NCI-H69 (cell line): ENCODE measurements at places on chromosomes 12 and 14.

GRCh38 chr12:113781415-113782198 lies 184.5 kb downstream of the RBM19 start:
- DNase-seq, result no peak

GRCh38 chr14:41385797-41386196 lies 220.9 kb upstream of the LRFN5 start:
- peak; percentile 90 for DNase-seq

DNA sequence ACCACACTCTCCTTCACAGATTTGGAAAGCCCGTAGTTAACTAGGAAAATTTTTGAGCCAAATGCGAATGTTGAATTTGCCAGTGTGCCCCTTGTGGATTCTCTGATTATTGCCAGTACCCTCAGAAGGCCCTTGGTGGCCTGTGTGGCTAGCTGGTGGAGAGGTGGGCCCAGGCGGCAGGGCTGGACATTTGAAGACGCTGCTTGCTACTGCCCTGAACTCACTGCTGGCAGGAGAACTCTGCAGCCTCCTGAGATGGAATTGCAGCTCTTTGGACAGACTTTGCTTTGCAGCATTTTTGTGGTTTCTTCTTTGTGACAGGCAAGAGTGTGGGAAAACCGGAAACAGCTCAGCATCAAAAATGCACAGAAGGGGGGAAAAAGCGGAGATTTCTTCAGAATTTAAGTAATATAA lies 97.6 kb downstream of the TGFB3 start:
- peak; percentile 16 for DNase-seq

GRCh38 chr12:63964301-63964700 lies 119.8 kb downstream of the SRGAP1 start:
- peak; percentile 22 for DNase-seq

DNA sequence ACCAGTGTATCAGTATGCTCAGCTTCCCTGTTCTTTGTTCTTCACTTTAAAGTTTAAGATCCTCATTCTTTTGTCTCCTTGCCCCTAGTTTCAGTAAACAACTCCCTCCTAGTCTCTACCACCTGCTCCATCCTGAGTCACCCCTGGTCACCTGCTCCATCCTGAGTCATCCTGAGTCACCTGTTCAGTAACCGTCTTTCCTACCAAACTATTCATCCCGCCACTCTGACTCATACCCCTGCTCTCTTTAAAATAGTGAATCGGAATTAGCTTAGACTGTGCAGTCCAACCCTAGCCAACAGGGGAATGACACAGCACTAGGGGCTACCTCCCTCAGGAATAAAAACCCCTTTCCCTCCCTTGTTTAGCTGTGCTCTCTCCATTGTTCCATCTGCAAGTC lies 888.1 kb upstream of the MDGA2 start:
- peak; percentile 15 for DNase-seq

DNA sequence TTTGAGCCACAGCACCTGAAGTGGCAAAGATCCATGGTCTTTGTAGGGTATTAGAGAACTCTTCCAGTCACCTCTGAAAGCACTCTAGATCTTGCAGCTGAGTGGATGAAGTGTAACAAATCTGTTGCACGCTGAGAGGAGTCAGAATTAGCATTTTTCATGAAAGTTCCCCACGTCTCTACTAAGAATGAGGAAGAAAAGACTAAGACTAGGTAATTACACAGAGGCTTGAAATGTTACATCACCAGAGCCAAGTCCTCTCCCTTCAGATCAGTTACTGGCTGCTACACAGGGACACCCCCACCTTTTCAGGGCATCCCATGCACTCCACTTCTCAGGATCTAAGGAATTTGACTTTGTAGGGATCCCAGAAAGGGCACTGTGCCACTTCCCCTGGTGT lies 98.6 kb upstream of the FKBP4 start:
- no peak for DNase-seq

DNA sequence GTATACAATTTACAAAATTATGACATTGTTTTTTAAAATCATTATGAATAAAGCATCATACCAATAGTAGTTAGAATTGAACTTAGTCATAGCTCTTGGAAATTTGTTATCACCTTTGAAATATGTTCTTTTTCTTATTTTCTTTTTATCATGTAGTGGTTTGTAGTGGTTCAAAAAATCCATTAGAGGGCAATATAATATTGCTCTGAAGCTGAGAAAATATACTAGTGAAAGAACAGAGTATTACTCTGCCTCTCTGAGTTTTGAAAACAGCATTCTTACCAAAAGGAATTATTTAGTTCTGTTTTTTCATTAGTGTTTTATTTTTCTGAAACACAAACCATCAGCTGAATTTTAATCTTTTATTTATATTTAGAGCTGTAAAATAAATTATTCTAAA lies 76.2 kb downstream of the PDZRN4 start:
- peak; percentile 27 for DNase-seq

- DNase-seq, result no peak
Measured at GRCh38 chr14:72845683-72846082, 48.2 kb downstream of the DPF3 start.

GRCh38 chr12:76035045-76035444 lies 3.5 kb upstream of the PHLDA1 start:
- DNase-seq, result no peak

- no peak for DNase-seq
Measured at GRCh38 chr12:1917172-1918070, 1.0 kb downstream of the CACNA2D4 start.

DNA sequence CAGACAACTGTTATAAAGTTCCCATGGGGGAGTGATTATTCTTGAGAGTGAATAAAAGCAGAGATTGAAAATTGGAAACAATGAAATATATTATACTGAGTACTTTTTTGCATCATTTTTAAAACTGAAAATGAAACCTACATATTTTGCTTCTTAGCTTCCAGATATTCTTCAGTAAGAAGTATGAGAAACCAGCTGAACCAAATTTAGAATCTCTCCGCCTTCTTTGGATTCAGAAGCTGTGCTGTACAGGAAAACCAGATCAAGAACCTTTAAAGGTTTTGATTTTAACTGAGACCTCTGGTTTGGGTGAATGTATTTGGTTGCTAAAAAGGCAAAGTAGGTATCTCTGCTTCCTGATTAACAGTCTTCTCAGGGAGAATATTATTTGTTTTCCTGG lies 109.4 kb downstream of the AKAP6 start:
- no peak for DNase-seq

GRCh38 chr12:105272814-105273416 lies 36.9 kb upstream of the APPL2 start:
- DNase-seq, result peak; percentile 55

GRCh38 chr14:66944872-66945271 lies 244.4 kb upstream of the GARIN2 start:
- peak; percentile 26 for DNase-seq

DNA sequence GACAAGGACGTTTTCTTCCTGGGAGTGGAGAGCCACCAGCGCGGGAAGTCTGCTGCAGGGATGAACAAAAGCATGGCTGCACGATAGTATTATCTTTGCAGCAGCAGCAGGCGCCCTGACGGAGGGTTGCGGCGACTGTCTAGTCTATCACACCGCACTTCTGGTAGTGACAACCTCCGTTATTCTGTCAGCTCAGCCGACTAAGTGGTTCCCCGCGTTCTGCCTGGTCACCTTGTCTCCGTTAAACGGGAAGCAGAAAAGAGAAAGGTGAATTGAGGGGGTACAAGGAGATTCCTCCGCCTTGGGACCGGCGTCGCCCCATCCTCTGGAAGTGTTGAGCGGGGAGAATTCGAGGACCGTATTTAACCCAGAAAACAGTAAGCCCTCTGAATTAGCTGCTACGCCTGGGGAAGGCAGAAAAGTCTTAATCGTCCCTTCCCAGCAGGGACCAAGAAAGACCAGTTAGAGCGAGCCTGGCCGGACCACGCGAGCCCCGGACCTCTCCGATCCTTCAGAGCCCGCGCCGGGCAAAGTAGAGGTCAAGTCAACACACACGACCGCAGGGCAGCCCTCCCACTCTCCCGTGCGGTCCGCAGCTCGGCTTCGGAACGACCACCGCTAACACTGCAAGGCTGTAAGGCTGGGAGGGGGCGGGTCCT lies 536 bp upstream of the DAAM1 start:
- peak; percentile 85 for DNase-seq

GRCh38 chr14:91090743-91091142 lies 23.1 kb upstream of the DGLUCY start:
- DNase-seq, result no peak

- DNase-seq, result peak; percentile 66
Measured at GRCh38 chr12:116673681-116674111, 64.2 kb downstream of the SPRING1 start.

GRCh38 chr14:61145034-61145902 lies 135.9 kb downstream of the TMEM30B start:
- no peak for DNase-seq

DNA sequence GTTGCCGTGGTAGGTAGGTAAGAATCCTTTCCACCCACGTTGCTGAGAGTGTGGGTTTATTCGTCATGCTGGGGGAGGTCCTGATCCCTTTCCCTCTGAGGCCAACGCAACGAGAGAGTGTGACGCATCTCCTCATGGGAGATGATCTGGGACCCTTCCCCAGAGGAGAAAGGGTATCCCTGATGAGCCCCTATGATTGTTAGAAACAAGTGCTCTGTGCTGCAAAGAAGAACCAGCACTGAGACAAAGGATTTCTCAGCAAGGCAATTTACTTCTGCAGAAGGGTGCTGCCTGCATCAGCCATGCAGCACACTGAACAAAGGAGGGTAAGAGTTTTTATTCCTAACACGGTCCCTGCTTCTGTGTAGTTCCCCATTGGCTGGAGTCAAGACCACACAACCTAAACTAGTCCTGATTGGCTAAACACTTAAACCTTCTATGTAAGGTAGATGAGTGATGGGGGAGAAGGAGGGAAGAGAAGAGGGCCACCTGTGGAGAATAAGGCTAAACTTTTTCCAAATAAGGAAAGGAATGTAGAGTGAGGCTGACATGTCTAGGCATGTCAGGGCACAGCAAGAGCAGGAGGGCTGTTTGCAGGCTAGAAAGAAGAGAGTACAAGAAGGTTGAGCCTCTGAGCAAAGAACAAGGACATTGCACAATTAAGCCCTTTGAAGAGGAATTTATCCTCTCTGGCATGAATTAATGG lies 21.3 kb downstream of the CLEC2A start:
- no peak for DNase-seq

DNA sequence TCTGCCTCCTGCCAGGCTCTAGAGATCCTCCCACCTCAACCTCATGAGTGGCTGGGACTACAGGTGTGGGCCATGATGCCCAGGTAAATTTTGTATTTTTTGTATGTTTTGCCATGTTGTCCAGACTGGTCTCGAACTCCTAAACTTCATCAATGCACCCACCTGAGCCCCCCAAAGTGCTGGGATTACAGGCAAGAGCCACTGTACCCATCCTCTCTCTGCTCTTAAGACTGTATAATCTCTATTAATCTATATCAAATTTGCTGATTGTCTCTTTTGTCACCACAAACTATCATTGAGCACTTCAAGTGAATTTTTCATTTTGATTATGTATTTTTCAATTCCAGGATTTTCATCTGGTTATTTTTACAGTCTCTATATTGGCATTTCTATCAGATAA lies 440.3 kb downstream of the NOVA1 start:
- no peak for DNase-seq

- DNase-seq, result peak; percentile 90
Measured at GRCh38 chr12:100668945-100669536, 95.6 kb downstream of the GAS2L3 start.

DNA sequence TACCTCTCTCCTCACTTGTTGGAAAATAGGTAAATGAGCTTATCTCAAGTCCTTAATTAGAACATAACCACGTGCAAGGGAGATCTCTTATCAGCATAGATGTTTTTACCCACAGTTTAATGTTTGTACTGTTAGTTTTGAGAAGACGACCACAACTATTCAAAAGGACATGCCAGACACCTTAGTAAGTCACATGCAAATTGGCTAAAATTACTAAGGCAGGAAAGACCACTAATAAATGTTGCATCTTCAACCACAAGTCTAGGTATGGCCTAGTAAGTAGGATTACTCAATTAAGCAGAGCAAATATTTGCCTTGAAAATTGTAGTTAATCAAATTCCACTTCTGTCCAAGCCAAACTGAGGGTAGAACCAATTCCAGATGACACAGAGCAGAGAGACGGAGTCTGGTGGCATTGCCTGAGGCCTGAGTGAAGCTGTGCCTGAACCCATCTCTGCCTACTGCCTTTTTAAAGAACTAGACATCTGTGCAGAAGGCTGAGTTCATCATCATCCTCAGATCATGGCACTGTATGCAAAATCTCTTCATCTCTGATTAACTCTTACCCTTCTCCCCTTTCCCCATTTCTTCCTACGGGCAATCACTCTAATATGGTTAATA lies 29.7 kb upstream of the CHST11 start:
- DNase-seq, result no peak

- DNase-seq, result peak; percentile 98
Measured at GRCh38 chr14:76924371-76925096, 98.3 kb downstream of the LRRC74A start.

DNA sequence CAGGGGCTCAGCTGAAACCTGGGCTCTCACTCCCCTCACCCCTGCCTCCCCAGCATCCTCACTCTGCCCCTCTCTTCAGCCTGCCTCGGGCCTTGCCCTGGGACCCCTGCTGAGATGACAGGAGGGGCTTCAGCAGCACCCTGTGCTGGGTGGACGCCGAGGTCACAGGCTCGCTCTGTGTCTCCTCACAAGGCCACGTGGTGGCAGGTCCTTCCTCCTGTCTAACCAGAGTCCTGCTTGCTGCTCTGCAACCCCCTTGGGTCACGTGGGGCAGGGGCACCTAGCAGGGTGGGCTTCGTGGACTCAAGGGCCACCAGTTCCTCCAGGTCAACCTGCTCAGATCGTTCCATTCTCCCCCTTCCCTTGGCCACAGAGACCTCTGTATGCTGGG lies 90.4 kb downstream of the TMEM121 start:
- no peak for DNase-seq

- peak; percentile 97 for DNase-seq
Measured at GRCh38 chr12:63805704-63806672, 26.3 kb downstream of the RXYLT1 start.

GRCh38 chr14:20331053-20331613 lies 1.9 kb downstream of the CCNB1IP1 start:
- DNase-seq, result no peak

DNA sequence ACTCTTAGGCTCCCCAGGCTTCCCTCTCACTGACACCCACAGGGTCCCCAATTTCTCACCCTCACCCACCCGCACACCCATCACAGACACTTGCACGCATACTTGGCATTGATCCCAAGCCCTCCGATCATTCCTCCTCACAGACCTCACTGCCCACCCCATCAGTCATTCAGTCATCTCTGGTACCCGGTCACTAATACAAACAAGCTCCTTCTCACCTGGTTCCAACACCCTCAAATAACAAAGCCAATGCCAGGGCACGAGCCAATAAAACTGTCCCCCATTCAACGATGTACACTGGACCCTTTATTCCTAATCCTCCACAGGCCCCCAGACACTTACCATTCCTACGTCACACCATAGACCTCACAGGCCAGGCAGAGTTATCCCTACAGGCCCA lies 2.3 kb downstream of the ZNF605 start:
- DNase-seq, result no peak

DNA sequence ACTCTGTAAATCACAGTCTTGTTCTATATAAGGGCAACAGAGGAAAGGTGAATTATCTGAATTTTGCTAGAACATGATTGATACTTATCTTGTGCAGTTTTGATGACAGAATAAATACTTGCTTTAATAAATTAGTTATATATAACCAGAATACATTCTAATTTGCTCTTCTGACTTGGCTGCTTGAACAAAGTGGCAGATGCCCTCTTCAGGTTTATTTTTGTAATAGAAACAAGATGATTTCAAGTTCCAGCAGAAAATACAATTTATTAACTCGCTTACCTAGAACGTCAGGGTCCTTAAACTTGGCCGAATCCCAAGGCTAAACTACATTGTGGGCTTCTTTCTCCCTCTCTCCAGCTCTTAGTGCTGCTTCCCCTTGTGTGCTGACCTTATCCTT lies 57.6 kb upstream of the SSTR1 start:
- DNase-seq, result no peak
